ENCODE measurements at places on chromosomes 7 and 10. TPM values are rescaled to one million over a fixed set of nuclear protein-coding genes. Genes with fewer than 3 reads are reported as not detected.

DNA sequence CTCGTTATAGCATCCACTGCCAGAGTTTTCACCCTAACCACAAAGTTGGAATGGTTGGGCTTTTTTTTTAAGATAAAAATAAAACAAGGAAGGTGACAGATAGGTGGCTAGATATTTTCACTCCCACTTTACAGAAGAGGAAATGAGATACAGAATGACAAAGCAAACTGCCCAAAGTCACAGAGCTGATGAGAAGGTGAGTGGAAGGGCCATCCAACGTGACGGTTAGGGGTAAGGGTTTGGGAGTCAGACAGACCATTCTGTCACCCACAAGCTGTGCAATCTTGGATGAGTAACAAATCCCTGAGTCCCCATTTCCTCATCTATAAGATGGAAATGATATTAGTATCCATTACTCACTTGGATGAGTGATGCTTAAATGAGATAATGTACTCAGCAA is 106.9 kb upstream of the PDLIM1 start:
- no peak overlapping the region for H3K4me3 ChIP-seq
- peak overlapping the region; percentile 65 for H3K27ac ChIP-seq
- no peaks in the 10 kb centered on the region for H3K27me3 ChIP-seq
- peaks cover 23% of the 10 kb centered on the region for H3K4me1 ChIP-seq
- H3K36me3 ChIP-seq, result peaks cover 26% of the 10 kb centered on the region

- peak overlapping the region; percentile 100 for H3K27ac ChIP-seq
- H3K36me3 ChIP-seq, result no peaks in the 10 kb centered on the region
- peak overlapping the region; percentile 82 for H3K4me3 ChIP-seq
- no peak for DNase-seq
- H3K27me3 ChIP-seq, result no peaks in the 10 kb centered on the region
Observed at GRCh38 chr7:107744345-107744750, 406 bp downstream of the CBLL1 start.

The SFRP5 gene
- total RNA-seq, result 12.8 TPM

DNA sequence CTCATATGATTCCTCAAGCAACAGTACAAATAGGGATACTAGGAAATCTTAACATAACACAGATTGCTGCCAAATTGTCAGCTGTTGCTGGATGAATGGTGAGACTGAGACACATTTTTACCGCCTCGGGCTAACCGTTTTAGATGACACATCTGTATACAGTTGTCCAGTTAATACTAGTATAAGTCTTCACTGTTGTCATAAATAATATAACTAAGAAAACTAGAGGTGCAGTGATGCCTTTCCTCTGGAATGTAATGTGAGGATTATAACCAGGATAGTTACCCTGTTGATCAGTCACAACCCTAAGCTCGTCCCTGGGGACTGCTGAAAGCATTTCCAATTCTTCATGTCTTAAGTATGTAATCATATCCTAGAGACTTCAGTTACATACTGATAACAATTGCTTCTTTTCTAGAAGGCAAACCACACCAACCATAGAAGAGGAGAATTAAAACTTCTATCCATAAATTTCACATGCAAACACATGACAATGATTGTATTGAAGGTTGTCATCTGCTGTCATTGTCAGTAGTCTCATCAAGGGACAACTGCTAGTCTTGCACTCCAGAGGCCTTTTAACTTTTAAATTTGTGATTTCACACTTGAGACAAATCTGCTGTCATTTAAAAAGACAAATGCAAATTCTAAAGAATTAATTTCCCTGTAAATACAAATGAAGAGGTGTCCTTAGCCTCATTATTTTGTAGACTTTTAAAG is 100.4 kb upstream of the SEMA3D start:
- no peaks in the 10 kb centered on the region for H3K27me3 ChIP-seq
- H3K27ac ChIP-seq, result no peak overlapping the region
- no peaks in the 10 kb centered on the region for H3K4me1 ChIP-seq
- DNase-seq, result peak; percentile 36
- no peaks in the 10 kb centered on the region for H3K36me3 ChIP-seq

The ITIH2 gene
- total RNA-seq, result 4.9 TPM

The STOX1 gene
- 10.1 TPM for total RNA-seq

- H3K4me1 ChIP-seq, result peaks cover 2% of the 10 kb centered on the region
- H3K36me3 ChIP-seq, result no peaks in the 10 kb centered on the region
- no peak overlapping the region for H3K4me3 ChIP-seq
- no peak for DNase-seq
- H3K27ac ChIP-seq, result no peak overlapping the region
- H3K27me3 ChIP-seq, result no peaks in the 10 kb centered on the region
Observed at GRCh38 chr7:4825081-4825480, 36.7 kb downstream of the PAPOLB start.

DNA sequence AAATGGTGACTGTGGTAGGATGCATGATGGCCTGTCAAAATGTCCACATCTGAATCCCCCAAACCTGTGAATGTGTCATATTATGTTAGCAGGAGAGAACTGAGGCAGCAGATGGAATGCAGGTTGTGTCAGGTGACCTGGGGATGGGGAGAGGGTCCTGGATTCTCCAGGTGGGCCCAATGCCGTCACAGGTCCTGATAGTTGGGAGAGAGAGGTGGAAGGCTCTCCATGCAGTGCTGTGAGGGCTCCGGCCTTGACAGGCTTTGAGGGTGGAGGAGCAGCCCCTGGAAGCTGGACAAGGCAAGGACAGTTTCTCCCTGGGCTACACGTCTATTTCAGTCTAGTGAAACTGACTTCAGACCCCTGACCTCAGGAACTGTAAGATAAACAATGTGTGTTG is 330.9 kb upstream of the ZNF32 start:
- peaks cover 8% of the 10 kb centered on the region for H3K4me1 ChIP-seq
- DNase-seq, result no peak
- no peak overlapping the region for H3K4me3 ChIP-seq

DNA sequence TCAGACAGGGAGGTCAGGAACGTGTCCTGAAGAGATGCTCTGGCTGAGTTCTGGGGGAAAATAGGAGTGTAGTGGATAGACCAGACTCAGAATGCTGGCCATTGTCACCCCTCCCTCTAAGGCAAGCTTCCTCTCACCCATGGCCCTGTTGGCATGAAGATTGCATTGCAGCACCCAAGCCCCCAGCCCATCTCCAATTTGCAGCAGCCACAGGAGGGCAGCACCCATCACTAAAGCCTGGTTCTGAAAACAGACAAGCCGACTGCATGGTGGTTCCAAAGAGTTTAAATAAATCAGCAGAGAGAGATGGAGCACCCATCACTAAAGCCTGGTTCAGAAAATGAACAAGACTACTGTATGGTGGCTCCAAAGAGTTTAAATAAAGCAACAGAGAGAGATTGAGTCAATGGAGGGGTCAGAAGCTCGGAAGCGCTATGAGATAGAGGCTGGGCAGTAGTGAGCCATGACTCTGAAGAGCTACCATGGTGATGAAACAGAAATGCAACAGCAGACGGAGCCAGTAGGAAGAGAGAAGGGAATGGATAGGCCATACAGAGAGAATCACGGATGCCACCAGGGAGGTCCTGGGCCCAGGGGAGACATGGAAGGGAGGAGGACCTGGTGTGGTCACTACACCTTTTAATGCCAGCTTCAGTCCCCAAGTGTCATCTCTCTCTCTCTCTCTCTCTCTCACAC is 237.9 kb upstream of the MYO3A start:
- H3K27me3 ChIP-seq, result no peaks in the 10 kb centered on the region
- no peak overlapping the region for H3K27ac ChIP-seq
- H3K36me3 ChIP-seq, result no peaks in the 10 kb centered on the region
- no peaks in the 10 kb centered on the region for H3K4me1 ChIP-seq
- no peak overlapping the region for H3K4me3 ChIP-seq

The XRCC2 gene
- total RNA-seq, result 1.0 TPM

The PDZD7 gene
- total RNA-seq, result 0.09 TPM

DNA sequence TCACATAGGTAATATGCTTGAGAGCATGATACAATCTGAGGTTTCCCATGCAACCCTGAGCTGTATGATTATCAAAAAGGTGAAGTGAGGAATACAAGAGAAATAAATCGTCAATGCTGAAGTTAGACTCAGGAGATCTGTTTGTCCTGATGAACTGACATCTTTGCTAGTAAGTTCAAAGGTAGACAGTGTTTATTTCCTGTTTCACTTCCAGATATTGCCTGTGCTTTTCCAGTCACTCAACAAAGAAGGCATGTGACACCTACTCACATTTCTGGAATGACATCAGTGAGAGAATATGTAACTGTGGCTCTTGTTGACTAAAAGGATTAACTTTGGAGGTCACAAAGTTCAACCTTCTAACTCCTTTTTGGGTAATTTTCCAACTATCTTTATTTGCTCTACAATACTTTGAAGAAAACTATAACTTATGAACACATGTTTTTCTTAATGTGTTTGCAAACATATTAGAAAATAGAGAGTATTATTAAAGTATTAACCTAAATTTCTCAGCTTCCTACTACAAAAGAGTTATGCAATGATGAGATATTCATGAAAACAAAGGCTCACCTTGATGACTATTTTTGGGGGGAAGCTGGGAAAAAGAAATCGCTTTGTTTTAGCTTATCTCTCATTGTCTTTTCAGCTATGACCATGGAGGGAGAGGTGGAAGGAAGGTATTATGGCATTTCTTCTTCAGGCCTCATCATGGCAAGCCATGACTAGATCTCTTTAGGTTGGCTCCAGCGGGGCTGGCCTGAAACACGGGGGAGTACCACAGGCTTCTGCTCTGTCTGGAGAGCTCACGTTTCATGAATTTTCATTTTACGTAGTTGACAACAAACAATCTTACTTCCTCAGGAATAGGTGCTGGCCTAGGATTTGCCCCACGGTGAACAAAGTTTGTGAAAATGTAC is 214.7 kb upstream of the SLC26A5 start:
- no peaks in the 10 kb centered on the region for H3K36me3 ChIP-seq
- no peaks in the 10 kb centered on the region for H3K27me3 ChIP-seq
- no peaks in the 10 kb centered on the region for H3K4me1 ChIP-seq
- no peak for DNase-seq

The CHN2 gene
- 9.2 TPM for total RNA-seq

DNA sequence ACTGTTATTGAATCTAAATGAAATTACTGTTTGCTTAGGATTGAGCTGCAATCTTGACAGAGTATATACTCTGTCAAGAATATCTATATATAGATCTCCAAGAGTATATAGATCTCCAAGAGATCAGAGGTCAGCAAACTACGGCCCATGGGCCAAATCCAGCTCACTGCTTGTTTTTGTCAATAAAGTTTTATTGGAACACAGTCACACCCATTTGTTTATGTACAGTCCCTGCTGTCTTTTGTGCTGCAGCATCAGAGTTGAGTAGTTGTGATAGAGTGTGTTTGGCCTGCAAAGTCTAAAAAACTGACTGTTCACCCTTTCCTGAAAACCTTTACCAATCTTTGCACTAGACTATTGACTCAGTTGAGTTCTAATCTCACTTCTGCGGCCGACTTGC is 66.3 kb upstream of the NPVF start:
- DNase-seq, result no peak
- no peaks in the 10 kb centered on the region for H3K36me3 ChIP-seq
- H3K4me1 ChIP-seq, result no peaks in the 10 kb centered on the region
- H3K27me3 ChIP-seq, result no peaks in the 10 kb centered on the region
- H3K27ac ChIP-seq, result no peak overlapping the region

GRCh38 chr7:110766864-110767263 is 324.1 kb upstream of the LRRN3 start:
- no peak overlapping the region for H3K27ac ChIP-seq
- no peaks in the 10 kb centered on the region for H3K4me1 ChIP-seq

The TMUB1 gene
- total RNA-seq, result 32.8 TPM
